ENCODE measurements at places on chromosomes 1 and 21.

- no peak for DNase-seq
Measured at GRCh38 chr1:161549652-161550051, at the start of gene FCGR3A. FCGR3A (minus strand) TSS chr1:161549818; CDS start chr1:161549736, 82 bp downstream.

GRCh38 chr1:28965271-28965870 lies 51.0 kb downstream of the EPB41 start:
- no peak for DNase-seq

- no peak for DNase-seq
Measured at GRCh38 chr1:197471248-197471985, 203.4 kb downstream of the CRB1 start.

- DNase-seq, result no peak
Measured at GRCh38 chr1:67687198-67687545, 2.2 kb downstream of the GADD45A start.

GRCh38 chr1:27366411-27367159 lies at the start of gene MAP3K6:
MAP3K6 (minus strand) TSS chr1:27366961; CDS start chr1:27366597, 364 bp downstream.
- DNase-seq, result peak; percentile 31

- DNase-seq, result no peak
Measured at GRCh38 chr1:93200714-93201113, 20.2 kb downstream of the CCDC18 start.

GRCh38 chr1:3742439-3743298 lies 9.6 kb upstream of the CCDC27 start:
- no peak for DNase-seq

DNA sequence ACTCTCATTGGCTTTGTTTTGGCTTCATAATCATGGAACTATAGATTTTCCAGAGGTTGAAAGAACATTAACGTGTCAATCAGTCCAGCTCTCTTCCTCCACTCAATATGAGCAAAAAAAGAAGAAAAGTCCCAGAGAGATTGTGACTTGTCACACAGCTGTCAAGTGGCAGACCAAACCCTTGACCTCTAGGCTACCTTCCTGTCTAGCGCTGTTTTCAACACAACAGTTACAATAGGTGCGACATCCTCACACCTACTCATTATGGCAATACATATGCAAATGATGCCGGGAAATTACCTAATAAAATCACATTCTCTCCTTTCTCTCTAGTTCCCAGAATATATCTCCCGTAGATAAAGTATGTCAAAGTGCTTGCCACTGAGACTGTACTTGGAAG lies 1.1 kb downstream of the WARS2 start:
- no peak for DNase-seq

GRCh38 chr21:43966946-43967512 lies 45.1 kb upstream of the TRAPPC10 start:
- DNase-seq, result no peak

- DNase-seq, result no peak
Measured at GRCh38 chr1:215377746-215378145, 189.4 kb upstream of the KCTD3 start.

DNA sequence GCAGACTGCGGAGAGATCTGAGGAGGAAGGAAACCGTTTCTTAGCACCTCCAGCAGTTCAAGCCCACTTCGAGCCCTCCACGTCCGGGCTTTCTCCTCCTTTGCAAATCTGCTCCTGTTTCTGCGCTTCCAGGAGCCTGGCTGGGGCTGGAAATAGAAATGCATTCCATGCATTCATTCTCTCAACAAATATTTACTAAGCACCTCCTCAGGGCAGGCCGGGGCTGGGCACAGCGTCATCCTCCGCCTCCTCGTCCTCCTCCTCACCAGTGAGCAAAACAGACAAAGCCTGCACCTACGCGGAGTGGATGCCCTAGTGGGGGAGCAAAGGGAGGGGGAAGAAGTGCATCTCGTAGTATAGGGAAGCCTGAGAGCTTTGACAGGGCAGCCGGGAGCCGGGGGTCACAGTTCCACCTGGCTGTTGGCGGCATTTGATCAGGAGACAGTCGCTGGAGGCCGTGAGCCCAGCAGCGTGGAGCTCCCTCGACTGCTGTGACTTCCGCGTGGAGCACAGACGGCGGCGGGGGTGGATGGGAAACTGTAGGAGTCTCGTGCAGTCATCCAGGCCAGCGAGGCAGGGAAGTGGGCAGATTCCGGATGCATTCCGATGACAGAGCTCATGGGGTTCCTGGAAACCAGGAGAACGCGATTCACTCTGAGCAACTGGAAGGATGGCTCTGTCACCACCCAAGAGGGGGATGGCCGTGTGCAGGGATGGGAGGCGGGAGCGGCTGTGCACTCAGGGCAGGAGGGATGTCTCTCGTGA lies 93.5 kb downstream of the SIK1 start:
- no peak for DNase-seq

DNA sequence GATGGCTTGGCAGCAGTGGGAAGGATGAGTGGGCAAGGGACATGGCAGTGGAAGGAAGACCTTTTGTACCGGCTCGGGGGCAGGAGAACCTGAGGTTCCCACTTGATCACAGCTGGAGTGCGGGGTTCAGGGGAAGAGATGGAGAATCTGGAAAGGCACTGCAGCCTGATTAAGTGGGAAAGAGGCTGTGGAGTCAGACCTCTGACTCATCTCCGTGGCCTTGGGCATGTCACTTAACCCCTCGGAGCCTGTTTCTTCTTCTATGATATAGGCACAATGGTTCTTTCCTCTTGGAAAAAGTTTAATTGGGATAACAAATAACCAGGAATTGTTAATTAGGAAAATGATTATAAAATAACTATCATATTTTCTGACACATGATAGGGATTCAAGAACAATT lies 13.1 kb upstream of the TMEM61 start:
- no peak for DNase-seq
